ENCODE measurements at places on chromosomes 12 and 14.

GRCh38 chr14:77100961-77101360 is 2.9 kb downstream of the CIPC start:
- DNase-seq = no peak

DNA sequence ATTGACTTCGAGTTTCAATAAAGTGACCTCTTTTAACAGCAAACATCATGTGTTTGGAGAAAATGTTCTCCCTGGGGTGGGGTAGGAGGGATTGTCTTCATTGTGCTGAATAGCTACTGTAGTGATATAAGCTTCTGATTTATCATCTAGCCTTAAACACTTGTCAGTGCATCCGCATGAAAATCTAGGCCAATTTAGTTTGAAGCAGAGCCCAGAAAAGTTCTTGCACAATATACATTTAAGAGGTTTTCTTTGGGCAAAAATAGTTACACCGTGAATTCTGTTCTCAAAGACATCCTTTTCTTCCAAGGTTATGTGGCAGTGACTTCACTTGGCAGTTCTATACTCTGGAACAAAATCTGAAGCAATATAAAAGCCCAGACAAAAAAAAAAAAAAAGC is 136.0 kb upstream of the IFNG-AS1 start:
- no peak for DNase-seq

DNA sequence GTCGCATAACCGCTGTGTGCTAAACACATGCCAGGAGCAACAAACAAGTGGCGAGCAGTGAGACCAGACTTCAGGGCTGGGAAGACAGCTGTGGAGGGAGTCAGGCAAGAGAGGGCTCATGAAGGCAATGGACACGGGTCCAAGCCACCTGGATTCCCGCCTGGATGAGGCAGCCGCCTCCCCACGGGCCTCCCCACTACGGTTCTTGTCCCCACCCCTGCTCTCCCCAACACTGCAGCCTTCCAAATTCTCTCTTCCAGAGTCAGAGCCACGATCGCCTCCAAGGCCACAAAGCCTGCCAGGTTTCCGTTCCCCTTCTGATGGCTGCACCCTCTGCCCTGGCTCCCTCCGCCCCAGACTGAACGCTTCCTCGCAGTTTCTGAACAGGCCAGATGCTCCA is 36.1 kb upstream of the PIWIL1 start:
- DNase-seq = no peak

DNA sequence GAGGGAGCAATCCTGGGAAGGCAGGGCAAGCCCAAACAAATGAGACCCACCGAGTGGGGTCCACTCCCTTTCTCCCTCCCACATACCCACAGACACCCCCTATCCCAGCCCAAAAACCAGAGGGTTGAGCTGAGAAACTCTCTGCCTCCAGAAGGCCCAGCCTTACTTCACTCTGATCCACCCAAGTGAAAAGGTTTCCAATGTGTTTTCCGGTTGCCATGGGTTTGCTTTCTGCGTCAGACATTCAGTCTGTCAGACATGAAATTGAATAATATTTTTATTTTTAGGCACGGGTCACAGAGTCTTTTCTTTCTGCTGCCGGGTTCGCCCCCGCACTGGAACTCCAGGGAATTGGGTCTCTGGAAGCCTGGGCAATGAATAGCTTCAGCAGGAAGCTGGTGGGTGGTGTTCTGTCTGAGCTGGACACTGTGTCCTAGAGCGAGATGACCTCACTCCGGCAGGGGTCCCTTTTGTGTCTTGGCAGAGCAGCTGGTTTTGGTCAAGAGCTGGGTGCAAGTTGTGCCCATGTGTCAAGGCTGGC is 69.8 kb upstream of the CLMN start:
- no peak for DNase-seq

DNA sequence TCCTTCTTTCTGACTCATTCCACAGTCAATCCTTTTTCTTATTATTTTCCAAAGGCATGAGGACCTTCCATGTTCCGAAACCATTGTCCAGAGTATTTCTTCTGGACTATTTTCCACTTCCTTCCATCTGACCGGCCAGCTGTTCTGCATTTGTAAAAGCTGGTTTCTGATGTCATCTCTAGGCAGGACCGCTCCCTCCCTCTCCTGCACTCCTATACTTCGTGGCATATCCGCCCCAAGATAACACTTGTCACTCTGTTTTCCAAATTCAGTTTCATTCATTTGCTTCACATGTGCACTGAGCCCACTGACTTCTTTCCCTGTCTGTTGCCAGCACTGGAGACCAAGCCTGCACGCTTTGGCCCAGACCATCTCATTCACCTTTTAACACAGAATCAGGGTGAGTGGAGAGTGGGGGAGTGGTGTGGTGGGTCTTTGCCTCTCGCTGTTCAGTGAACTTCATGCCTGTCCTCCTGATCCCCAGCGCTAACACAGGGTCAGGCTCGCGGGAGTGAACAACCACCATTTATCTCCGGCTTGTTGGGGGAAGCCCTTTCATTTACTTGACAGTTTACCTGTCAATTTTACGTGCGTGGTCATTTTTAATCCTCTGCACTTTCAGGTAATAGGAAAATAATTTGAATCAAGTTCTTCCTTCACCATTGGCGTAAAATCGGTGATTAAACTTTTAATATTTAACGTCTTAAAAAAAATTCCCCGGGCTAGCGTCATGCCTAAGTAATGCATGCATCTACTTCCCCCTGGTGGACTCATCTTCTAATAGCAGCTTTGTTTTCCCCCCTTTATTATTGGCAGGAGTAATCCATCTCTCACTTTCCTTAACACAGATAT is 52.5 kb downstream of the C12orf75 start:
- peak; percentile 68 for DNase-seq

GRCh38 chr14:91503000-91503504 is 7.1 kb downstream of the PPP4R3A start:
- DNase-seq = no peak

DNA sequence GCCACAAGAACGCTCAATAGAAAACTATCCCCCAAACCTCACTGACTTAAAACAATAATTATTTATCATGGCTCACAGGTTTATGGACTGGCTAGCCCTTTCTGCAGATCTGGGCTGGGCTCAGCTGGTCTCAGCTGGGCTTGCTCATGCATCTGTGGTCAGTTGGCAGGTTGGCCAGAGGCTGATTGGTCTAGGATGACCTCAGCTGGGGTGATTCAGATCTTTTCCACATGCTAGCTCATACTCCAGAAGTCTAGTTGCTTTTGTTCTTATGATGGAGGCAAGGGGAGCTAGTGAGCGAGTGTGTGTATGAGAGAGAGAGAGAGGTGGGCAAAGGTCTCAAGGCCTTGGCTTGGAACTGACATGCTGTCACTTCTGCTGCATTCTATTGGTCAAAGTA is 181.2 kb upstream of the NRXN3 start:
- no peak for DNase-seq

DNA sequence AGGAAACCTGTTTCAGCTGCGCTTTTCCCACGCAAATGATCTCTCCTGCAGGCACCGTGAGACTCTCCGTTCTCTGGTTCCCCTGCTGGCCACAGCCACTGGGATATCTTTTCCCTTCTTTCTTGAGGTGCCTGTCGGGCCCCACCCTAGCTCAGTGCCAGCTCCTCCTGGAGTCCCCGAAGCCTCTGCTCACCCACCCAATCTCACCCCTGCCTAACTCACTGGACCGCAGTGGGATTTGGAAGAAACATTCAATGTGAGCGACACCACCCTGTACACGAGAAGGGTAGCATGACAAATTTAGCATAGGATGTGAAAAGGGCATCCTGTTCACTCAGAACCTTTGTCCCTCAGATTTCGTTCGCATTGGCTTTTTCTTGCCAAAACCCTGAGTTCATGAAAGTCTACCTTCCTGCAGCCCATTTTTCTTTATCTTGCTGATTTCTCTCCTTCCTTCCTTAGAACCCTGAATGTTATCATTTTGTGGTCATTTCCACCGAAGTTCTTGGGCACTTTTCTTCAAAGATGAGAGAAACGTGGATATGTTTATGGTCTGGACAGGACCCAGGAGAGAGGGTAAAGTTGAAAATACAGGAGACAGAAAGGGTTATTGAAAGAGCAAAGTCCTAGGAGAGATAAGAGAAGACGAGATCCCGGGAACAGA is 63.6 kb upstream of the ELK3 start:
- DNase-seq = no peak

- no peak for DNase-seq
Measured at GRCh38 chr12:40436564-40436963, 211.8 kb downstream of the LRRK2 start.
